ENCODE measurements at places on chromosomes 3 and 15.

DNA sequence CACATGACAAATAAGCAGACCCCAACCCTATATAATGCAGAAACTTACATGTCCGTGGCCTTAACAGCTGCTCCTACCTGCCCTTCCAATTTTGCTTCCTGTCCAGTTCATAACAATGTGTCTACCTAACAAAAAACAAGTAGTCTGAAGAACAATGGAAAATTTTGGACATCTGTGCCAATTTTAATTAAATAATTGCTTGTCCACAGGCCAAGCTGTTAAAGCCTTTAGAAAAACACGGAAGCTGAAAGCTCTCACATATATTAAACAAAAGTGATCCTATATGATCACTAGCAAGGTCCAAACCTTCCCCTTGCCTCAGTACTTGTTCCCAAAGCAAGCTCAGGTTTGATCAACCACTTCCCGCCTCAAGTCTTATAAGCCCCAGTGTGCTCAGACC, 37.1 kb downstream of the MAGI1 start:
- no peak for DNase-seq

GRCh38 chr15:80804970-80805495, 25.9 kb downstream of the CEMIP start:
- no peak for DNase-seq

- no peak for DNase-seq
Observed at GRCh38 chr3:132315851-132316250, 1.4 kb upstream of the ACP3 start.

DNA sequence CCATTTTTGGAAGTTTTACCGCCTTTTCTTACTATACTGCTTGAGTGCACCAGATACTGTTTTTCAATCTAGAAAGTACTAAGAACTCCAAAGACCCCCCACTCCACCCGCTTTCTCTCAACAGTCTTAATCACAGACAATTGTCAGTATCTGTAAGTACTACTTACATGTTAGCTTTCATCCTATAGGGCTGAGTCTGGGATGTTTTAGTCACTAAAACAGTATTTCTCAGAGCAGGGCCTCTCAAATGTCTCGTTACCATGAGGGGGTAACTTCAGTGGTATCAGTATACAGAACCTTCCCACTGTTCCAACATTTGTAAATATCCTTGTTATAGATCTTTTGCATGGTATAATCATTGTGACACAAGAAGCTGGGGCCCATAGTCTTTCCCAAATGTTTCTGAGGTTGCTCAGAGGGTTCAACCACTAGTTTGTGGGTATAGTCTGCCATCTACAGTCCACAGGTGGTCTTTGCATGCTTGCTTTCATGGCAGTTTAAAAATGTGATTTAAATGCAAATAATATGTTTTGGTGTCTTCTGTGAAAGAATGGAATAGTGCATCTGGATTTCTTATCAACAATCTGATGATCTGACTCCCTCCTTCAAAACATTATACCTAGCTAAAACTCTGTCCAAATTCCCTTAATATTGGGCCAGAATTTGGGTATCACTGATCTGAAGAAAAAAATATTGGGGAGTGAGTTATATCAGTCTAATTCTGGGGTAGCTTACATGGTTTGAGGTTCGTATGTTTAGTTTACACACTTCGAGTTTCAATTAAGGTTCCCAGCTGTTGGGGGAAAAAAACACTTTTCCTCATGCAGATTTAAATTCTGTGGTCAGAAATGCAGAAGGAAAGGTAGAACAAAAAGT, 18.0 kb upstream of the DNAJC13 start:
- no peak for DNase-seq

GRCh38 chr3:721086-721485, 371.7 kb upstream of the CNTN6 start:
- DNase-seq: no peak

- DNase-seq: no peak
Observed at GRCh38 chr3:40366203-40367162, 20.5 kb upstream of the ENTPD3 start.

DNA sequence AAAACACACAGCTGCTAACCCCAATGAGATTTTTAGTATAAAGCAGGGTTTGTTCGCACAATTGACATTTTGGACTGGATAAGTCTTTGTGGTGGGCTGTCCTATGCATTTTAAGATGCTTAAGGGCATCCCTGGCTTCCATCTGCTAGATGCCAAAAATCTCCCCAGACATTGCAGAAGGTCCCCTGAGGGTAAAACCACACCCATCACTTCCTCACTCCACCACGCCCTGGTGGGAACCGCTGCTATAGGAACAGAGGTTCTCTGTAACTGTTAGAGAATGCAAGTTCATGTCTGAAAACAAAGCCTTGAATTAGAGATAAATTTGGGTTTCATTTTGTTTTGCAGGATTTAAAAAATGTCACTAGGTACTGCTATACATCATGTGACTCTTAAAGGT, 67.7 kb downstream of the ARHGEF26 start:
- no peak for DNase-seq

DNA sequence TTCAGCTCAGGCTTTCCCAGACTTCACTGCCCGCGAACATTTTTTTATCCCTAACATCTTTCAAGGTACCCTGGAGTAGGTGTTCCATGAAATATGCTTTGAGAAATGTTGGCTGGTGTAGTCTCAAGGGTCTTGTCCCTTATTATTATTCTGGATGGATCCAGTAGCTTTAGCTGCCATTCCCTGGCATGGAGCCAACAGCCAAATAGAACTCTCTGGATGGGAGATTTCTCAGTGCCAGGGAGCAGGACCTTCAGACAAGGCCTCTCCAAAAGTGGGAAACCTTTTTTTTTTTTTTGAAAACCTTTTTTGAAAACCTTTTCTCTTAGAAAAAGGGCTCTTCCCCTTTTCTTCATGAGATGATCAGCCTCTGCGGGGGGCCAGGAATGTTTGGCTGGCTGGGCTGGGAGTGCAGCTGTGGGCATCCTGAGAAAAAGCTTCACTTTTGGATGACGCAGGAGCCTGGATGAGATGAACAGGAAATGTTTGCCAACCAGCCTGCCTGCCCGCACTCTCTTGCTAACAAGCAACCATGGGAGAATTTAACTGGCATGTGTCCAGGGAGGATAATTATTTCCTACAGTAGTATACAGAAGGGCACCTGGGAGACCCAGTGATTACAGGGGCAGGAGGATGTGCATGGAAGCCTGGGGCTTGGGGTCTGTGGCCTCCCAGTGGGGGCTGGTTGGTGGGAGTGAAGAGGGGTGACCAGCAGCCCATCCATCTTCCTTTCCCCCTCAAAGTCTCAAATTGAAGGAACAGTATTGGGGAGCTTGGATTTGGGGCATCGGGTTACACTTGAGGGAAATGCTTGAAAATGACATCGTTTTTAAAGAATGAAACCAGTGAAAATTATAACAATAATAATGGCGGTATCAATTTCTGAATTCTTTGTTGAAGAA, 109.1 kb upstream of the LRIG1 start:
- no peak for DNase-seq

DNA sequence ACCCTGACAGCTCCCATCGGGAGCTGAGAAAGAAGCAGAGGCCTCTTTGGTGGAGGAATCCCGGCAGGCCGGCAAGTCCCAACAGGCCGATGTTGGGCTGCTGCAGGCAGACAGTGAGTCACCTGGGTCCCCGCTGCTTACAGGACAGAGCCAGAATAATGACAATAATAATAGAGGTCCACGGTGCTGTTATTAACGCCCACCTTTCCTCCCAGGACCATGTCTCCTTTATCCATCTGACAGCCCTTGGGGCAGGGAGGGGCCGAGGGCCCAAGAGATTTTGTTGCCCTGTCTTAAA, 29.3 kb upstream of the MAGEF1 start:
- DNase-seq: no peak

- DNase-seq: no peak
Observed at GRCh38 chr3:38630606-38631005, 18.9 kb downstream of the SCN5A start.

GRCh38 chr3:63442918-63443317, 164.8 kb downstream of the SYNPR start:
- DNase-seq: no peak

DNA sequence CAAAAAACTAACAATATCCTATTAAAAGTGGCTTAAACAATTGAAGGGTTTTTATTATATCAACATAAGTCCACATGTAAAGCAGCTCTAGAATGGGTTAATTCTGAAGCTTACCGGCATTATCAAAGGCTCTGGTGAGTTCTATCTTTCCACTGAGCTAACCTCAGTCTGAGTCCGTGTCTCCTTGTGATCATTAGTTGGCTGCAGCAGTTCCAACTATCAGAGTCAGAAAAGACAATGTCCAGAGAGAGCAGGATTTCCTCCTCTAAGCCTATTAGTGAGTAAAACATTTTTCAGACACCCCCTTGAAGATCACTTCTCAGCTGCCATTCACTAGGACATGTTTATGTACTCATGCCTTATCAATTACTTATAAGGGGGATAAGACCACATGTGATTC, 49.9 kb downstream of the DHX36 start:
- DNase-seq: no peak

DNA sequence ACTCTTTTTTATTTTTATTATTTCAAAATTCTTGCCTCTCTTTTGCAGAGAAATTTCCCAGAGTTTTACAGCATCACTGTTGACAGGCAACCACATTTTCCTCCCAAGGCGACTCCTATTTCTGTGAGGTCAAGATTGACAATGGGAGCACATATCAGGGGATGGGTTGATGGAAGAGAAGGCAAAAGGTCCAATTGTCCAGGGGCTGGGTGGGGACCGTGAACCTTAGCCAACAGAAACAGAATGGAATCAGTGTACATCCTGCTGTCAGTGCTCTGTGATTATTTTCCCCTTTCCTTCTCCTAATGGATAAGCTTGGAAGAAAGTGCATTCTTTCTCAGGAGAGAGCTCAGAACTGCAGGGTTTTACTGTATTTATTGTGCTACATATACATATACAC, 42.4 kb downstream of the CNTN6 start:
- no peak for DNase-seq

DNA sequence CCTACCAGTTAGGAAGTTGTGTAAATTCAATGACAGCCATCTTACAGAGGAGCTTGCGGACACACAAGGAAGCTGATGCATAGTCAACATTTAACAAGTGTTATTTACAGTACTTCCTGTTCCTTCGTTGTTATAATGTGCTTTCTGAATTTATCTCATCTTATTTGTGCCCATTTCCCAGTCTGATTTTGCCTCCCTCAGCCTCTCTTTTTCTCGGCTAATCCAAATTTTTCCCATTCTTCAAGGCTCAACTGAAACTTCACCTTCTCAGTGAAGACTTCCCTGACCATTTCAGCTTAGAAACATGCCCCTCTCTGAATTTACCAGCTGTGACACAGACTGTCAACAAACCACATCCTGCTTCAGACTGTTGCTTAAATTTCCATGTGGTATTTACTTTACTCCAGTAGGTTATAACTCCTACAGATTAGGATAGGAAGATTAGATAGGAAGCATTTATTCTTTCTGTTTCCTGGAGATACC, 55.7 kb upstream of the CP start:
- no peak for DNase-seq

DNA sequence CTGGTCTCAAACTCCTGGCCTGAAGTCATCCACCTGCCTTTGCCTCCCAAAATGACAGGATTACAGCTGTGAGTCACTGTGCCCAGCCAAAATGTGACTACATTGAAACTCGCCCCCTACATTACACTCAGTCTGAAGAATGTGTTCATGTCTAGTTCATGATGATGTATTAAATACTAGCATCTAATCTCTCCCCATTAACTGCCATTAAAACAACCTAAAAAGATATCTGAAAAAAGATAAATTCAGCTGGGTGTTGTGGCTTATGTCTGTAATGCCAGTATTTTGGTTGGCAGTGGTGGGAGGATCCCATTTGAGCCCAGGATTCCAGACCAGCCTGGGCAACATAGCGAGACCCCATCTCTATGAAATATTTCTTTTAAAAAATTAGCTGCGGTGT, 159.4 kb downstream of the PCCB start:
- no peak for DNase-seq

DNA sequence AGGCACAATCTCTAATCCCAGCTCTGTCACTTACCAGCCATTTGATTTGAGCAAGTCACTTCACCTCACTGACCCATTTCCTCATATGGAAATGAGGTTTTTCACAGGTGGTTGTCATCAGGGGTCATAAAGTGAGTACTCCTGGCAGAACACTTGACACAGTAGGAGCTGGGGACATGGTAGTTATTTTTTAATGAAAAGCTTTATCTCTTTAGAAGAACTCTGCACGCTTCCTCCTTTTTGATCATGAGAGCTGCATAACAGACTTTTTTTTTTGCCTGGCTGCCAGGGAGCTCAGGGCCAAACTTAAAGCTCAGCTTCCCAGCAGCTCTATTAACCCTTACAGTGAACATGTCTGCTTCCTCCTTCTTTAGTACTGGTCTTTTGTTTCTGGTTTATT, 8.4 kb downstream of the VWA5B2 start:
- DNase-seq: no peak

- no peak for DNase-seq
Observed at GRCh38 chr3:150236316-150237082, 171.6 kb upstream of the TSC22D2 start.

GRCh38 chr15:29818141-29818540, 4.1 kb downstream of the TJP1 start:
- no peak for DNase-seq

DNA sequence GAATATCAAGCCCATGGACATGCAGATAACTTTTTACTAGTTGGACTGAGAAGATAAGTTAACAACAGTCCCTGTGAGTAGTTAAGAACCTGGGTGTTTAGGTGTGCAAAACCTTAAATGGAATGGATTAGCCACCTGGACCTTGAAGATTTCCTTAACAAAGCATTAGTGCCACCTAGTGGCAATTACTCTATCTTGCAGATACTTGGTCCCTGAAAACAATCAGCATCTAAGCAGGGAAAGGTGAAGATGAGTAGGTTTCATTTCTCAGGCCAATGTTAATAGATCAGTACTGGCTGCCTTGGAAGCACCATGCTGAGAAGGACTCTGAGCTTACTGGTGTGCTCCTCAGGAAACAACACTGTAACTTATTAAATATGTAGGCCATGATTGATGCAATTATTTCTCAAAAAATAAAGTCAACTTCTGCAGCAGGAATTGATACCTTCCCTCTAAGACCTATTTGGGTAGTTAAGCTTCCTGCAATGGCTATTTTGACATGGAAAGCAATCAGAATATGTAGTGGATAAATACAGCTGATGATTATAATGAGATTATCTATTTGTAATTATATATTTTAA, 329.4 kb downstream of the TBC1D5 start:
- DNase-seq: no peak

- no peak for DNase-seq
Observed at GRCh38 chr15:78073046-78073787, 4.3 kb downstream of the TBC1D2B start.

DNA sequence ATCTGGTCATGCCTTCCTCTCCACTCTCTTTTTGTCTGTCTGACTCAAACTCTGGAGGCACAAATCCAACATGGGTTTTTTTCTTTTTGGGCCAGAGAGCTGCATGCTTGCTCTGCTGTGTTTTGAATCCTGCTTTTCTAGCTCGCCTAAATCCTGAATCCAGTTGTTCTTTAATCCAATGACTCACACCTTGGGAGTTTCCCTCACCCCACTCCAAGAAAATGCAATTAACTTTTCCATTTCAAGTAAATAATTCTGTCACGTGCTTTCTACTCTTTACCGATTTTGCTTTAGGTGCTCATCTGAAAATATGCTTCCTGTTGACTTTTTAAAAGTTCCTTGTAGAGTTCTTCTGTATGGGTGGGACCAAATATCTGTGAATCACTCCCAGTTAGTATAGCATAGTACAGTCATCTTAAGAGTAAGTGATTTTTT, 47.6 kb downstream of the SLMAP start:
- peak; percentile 36 for DNase-seq

GRCh38 chr15:57505056-57505715, 86.5 kb upstream of the MYZAP start:
- DNase-seq: peak; percentile 46

Measured in upper lobe of left lung (tissue), 6 donors.